Tibial nerve (tissue), 4 donors: ENCODE measurements at places on chromosomes 7 and 10. TPM values are rescaled to one million over a fixed set of nuclear protein-coding genes. Genes with fewer than 3 reads are reported as not detected.

Gene ARHGEF35
- 0.59 TPM for total RNA-seq

Gene TMEM176A
- total RNA-seq: 36.9 TPM

Gene SMIM30
- total RNA-seq: 28.7 TPM

Gene SPDYE6
- total RNA-seq: not detected

Gene PHYHIPL
- not detected for total RNA-seq

Gene GJD4
- total RNA-seq: not detected

Gene SLC16A12
- total RNA-seq: 43.5 TPM

Gene ANXA8
- total RNA-seq: 3.5 TPM

Gene GOLGA7B
- 0.90 TPM for total RNA-seq

Gene GLI3
- total RNA-seq: 8.6 TPM

Gene HMX2
- total RNA-seq: not detected

Gene SUGCT
- total RNA-seq: 5.0 TPM

Gene LGI1
- 8.4 TPM for total RNA-seq

Gene WEE2
- total RNA-seq: not detected

Gene LRRTM3
- total RNA-seq: not detected

Gene ATRNL1
- 5.4 TPM for total RNA-seq

Gene NME8
- total RNA-seq: not detected

Gene OR2A5
- total RNA-seq: not detected

Gene AKR1D1
- total RNA-seq: not detected

Gene KLF14
- total RNA-seq: 0.22 TPM

Gene NEUROD6
- not detected for total RNA-seq

Gene CNTNAP2
- total RNA-seq: not detected

Gene LIPN
- not detected for total RNA-seq

Gene NPFFR1
- 5.7 TPM for total RNA-seq

Gene ACHE
- 3.0 TPM for total RNA-seq

Gene DPP6
- 0.60 TPM for total RNA-seq

Gene FFAR4
- total RNA-seq: 1.5 TPM

Gene CALCR
- total RNA-seq: 0.66 TPM

Gene UNC5B
- 5.5 TPM for total RNA-seq

Gene TMEM229A
- not detected for total RNA-seq

Gene EPO
- 0.59 TPM for total RNA-seq

Gene C10orf62
- total RNA-seq: 1.2 TPM

Gene BRI3
- 43.8 TPM for total RNA-seq

Gene CCDC3
- 156 TPM for total RNA-seq

Gene VAX1
- total RNA-seq: not detected

Gene ADCY1
- total RNA-seq: 6.9 TPM
